Activated CD4-positive, CD25-positive, alpha-beta regulatory T cell treated with anti-CD3 and anti-CD28 coated beads, Interleukin-2, amount 50 U/mL, for 24 hours (primary cell): ENCODE measurements at places on chromosomes 4 and X.

GRCh38 chrX:44514272-44514671, 28.4 kb downstream of the FUNDC1 start:
- no peak for ATAC-seq

DNA sequence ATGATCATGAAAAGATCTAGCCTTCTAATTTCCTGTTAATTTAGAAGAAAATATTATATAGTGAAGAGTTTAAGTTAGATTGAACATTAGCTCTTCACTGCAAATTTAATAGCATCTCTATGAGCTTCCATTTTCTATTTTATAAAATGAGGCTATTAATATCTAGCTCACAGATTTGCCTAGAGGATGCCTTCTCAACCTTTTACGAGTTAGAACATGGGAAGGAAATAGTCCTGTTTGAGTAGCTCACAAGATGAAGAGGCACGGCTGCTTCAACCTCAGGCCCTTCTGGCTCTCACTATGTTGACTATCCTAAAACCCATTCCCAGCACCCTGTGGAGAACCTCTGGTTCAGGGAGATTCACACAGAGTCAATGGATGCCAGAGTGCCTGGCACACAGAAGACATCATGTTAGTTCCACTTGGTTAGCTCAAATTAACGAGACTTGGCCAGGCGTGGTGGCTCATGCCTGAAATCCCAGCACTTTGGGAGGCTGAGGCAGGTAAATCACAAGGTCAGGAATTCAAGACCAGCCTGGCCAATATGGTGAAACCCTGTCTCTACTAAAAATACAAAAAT, 97.9 kb upstream of the GUCY1A1 start:
- no peak for ATAC-seq

DNA sequence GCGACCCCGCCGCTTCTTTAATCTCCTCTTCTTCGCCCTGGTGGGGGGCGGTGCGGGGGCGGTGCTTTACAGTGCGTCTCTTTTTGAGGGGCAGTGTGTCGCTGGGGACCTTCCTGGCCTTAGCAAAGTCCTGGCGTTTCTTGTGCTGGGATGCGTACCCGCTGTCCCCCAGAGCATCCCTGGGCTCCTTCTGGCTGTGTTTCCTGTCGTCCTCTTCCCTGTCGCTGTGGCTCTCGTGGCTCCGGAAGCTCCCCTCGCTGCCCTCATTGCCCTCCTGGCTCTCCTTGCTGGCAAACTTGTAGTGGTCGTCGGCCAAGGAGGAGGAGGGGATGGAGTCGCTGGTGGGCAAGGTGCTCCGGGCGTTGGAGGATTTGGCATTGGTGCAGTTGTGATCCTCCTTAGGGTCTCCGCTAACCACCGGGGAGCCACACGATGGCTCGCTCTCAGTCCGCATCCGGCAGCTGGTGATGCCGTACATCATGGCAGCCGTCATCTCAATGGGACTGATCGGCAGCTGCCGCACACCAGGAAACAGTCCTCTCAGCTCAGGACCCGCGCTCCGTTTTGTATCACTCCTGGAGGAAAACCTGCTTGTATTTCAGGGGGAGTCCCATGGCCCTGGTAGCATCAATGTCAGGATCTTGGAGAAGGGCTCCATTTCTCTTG, 30.4 kb upstream of the TMSB15A start:
- ATAC-seq = no peak

DNA sequence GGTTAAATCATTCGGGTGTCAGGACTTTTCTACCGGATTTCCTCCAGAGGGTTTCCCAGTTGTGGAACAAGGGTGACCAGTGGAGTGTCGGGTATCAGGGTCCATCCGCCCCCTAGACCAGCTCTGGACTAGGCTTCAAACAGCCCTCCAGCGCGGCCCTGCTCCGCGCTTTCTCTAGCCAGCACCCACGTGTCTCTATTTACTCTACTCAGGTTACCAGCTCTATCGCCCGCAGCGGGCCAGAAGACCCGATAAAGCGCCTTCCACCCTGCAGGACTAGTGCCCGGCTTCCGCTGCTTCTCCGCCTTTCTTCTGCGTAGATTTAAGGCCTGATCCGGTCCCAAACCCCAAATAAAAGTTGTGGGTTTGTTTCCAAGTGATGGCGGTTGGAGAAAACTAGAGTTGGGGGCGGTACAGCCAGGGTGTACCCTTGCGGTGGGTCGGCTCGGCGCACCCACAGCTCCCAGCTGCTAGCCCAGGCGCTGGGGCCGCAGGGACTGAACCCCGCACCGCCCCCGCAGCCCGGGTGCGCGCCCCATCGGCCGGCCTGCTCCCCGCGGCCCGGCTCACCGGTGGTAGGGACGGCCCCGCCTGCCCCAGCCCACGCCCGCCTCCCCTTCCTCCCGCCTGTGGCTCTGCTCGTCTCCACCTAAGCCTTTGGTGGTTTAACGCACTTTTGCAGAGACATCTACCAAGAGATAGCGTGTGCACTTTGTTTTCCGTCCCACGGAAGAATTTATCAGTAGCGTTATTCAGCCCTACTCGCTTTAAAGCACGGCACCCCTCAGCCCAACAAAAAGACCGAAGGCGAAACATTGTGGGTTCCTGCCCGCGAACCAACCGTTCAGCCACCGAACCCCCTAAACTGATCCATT, 2.1 kb downstream of the LEF1 start:
- peak; percentile 44 for ATAC-seq

GRCh38 chrX:49106296-49106695, 17.2 kb downstream of the GPKOW start:
- no peak for ATAC-seq

- ATAC-seq = no peak
Measured at GRCh38 chr4:3286335-3287175, 6.3 kb upstream of the RGS12 start.

DNA sequence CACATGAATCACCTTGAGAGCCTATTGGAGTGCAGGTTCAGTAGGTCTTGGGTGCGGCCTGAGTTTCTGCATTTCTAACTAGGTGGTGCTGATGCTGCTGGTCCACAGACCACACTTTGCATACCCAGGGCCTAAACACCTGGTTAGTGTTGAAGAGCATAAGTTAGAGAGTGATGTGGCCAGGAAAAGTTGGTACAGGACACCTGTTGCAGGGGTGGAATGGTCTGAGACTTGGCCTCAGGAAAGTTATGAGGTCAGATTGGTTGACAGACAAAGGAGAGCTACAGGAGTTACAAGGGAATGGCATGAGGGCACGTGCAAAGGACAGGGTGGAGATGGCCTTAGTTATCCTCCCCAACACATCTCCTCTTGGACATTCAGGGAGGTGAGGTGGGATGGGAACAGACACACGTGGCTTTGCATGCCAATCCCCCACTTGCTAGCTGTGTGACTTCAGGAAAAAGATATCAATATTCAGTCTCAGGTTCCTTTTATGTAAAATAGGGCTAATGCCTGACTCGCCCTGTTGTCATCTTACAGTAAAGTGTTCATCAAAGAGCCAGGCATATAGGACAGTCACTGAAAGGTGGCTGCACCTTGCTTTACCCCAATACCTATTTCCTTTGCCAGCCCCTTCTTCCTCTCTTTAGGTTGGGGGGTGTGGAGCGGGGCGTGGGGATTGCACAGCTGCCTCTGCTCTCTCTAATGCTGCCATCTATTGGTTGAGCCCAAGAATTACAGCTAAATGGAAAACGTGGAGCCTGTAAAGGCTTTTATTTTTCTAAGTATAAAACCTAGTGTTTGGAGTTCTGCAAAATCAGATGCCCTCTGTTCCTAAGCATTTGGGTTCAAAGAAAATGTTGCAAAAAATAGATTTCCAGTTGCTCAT, 47.5 kb downstream of the ATG4A start:
- no peak for ATAC-seq

DNA sequence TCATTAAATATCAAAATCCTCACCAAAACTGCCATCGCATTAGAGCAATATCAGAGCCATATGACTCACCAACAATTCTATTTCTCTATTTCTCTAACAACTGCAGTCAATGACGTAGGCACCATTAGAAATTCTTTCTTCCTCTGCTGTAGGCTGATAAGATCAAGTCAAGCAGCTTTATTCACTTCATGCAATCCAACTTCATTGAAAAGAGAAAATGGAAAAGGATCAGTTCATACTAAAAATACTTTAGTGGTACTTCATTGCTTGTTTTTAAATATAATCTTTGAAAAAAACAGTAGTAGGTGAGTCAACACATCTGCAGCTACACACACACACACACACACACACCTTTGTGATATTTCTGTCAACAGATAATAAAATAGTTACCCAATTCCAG, 345.3 kb upstream of the TENM3 start:
- no peak for ATAC-seq

GRCh38 chrX:112087545-112087944, 5.0 kb upstream of the TRPC5 start:
- ATAC-seq = no peak

DNA sequence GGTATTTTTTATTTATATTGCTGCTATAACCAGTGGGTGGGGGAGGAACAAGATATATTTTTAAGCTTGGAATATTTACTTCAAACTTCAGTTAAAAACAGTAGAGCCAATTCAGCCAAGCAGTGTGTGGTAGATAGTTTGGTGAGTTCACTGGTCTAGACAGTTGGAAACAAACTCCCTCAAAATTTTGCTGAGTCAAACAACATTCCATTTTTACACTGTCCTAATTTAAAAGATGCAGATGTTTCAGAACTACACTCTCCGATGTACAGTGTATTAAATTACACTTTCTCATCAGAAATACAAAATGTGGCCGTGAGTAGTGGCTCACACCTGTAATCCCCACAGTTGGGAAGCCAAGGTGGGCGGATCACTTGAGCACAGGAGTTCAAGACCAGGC, 23.3 kb downstream of the PRKX start:
- ATAC-seq = no peak

- no peak for ATAC-seq
Measured at GRCh38 chr4:54946741-54947140, 178.7 kb downstream of the KDR start.

- no peak for ATAC-seq
Measured at GRCh38 chr4:25835384-25835783, 27.4 kb downstream of the SEL1L3 start.

DNA sequence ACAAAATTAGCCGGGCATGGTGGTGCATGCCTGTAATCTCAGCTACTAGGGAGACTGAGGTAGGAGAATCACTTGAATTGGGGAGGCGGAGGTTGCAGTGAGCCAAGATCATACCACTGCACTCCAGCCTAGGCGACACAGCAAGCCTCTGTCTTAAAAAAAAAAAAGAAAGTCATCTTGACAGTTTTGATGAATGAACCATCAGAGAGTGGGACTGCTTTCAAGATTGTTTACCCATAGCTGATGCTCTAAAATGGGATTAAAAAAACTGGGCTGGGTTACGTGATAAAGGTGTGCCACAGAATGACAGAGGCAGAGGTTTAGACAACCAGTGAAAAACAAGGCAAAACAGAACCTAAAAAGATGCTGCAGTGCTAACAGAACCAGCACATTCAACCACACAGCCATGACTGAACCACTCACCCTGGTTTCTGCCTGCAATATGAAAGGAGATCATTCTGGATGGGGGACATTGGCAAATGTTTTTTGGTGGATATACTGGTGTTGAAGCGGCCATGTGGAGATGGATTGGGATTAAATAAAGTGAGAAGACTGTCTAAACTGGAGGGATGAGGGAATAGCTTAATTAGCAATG, 22.2 kb downstream of the GPAT3 start:
- ATAC-seq = no peak

- ATAC-seq = peak; percentile 52
Measured at GRCh38 chrX:150574559-150575418, 6.4 kb downstream of the MTM1 start.

DNA sequence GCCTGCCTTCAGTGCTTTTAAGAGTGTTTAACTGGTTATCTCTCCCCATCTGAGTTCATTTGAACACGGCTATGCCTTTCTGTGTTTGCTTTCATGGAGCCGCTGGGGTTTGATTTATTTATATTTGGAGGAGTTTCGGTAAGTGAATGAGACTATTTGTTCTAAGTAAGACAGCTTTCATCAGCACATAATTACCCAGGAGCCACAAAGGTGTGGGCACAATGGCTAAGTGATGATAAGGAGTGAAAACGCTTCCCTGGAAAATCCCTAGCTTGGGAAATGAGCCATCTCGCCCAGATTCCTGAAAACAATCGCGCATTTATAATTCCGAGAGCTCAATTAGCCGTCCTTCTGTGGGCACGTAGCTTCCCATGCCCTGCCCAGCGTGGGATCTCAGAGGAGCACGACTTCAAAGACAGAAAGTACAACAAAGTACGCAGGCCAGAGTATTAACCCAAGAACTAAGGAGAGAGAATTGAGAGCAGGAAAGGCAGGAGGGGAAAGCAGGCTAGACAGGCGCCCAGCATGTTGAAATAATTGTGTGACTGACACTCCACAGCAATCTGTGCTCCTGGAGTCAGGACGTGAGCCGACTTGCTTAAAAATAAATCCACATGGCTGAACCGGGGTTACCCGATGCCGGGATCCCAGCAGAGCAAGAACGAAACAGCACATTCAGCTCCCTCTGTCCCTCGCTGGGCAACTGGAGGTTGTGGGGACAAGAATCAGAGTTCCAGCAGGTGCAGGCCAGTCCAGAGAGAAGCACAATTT, 99.0 kb downstream of the DHRSX start:
- no peak for ATAC-seq

DNA sequence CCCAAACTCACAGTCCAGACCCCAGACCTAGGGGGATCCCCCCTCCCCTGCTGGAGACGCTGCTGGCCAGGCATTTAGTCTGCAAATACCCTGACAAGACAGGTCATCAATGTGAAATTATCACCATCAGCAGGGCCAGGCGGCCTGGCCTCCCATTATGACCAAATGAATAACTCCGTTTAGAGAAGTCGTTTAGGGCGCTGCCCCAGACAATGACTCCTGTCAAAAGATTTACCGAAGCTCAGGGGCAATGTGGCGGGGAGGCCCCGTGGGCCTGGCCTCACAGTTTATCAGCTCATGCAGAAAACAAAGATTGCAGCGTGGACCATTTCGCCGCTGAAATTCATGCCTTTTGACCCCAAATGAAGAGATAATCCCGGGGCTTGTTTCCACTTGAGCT, 76.5 kb downstream of the HMX1 start:
- no peak for ATAC-seq

DNA sequence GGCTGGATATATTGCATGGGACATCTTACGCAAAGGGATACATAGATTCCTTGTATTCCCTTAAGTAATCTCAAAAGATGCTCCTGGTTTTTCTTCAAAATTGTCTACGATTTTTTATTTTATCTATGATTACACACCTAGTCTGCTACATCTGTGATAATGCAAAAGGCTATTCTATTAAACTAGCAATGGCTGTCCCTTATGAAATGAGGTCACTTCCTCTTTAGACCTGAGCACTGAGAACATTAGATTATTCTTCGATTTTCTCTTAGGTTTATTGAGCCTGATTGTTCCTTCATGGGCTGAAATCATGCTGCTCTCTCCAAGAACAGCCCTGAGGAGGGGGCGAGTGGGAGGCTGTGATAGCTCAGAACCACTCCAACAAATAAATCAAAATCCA, 126.8 kb upstream of the ENPP6 start:
- no peak for ATAC-seq

GRCh38 chrX:358651-359143, 28.0 kb downstream of the PPP2R3B start:
- ATAC-seq = no peak

DNA sequence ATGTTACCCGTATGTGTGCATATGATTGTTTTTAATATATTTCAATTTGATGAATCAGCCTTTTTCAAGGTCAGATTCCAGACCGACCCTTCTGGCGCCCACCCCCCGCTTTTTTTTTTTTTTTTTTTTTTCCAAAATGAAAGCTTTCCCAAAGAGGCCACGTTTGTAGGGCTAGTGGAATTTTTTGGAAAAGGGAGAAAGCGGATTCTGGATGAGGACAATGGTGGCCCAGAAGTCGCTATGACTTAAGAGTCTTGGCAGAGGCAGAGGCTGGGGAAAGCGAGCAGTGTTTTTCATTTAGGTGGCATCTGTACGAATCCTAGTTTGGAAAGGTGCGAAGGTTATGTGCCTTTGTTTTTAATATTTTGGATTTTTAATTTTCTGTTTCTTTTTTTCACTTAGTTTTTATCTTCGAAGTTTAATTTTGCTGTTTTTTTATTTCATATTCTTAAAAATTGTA, 14.6 kb downstream of the NDUFB11 start:
- ATAC-seq = no peak
